ENCODE measurements at places on chromosomes 1 and 21. TPM values are rescaled to one million over a fixed set of nuclear protein-coding genes. Genes with fewer than 3 reads are reported as not detected.

GRCh38 chr1:211318576-211319280, 7.9 kb upstream of the TRAF5 start:
- H3K4me1 ChIP-seq: peaks cover 8% of the 10 kb centered on the region
- no peak overlapping the region for H3K4me3 ChIP-seq
- H3K27ac ChIP-seq: no peak overlapping the region
- peaks cover under 1% of the 10 kb centered on the region for H3K36me3 ChIP-seq
- no peak for DNase-seq

ITGB2 gene
- 0.42 TPM for total RNA-seq

- H3K27me3 ChIP-seq: peaks cover 14% of the 10 kb centered on the region
- H3K27ac ChIP-seq: no peak overlapping the region
- DNase-seq: no peak
- H3K4me1 ChIP-seq: peaks cover 16% of the 10 kb centered on the region
- no peak overlapping the region for H3K4me3 ChIP-seq
These were observed 139.7 kb upstream of the ARHGEF16 start for GRCh38 chr1:3314491-3315381.

DNA sequence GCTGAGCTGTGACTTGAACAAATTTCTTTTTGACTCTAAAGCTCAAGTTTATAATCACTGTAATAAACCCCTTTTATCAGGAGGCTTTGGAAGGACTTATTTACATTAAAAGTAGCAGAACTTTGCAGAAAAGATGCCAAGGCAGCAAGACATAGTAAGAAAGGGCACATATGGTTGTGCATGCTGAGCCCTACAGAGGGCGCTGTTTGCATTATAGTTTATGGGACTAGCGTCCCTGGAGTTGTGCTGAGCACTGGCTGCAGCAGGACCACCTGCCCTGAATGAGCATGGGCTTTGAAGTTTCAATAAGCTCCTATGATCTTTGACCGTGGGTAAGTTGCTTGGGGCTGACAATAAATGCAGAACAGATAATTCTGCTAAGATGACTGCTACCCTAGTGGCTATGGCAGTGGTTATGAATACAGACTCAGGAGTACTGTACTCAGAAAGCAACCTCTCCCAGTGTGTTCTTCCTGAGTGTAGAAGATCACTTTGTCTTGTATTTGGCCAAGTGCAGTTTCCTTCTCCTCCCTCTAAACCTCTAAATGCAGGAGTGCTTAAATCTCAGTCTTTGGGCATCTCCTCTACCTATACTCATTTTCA, 45.4 kb upstream of the USP1 start:
- H3K27me3 ChIP-seq: peaks cover 40% of the 10 kb centered on the region
- H3K4me1 ChIP-seq: no peaks in the 10 kb centered on the region
- peak; percentile 18 for DNase-seq
- no peak overlapping the region for H3K27ac ChIP-seq
- H3K4me3 ChIP-seq: no peak overlapping the region

IFNGR2 gene
- total RNA-seq: 58.1 TPM

C1orf226 gene
- 14.1 TPM for total RNA-seq

DNA sequence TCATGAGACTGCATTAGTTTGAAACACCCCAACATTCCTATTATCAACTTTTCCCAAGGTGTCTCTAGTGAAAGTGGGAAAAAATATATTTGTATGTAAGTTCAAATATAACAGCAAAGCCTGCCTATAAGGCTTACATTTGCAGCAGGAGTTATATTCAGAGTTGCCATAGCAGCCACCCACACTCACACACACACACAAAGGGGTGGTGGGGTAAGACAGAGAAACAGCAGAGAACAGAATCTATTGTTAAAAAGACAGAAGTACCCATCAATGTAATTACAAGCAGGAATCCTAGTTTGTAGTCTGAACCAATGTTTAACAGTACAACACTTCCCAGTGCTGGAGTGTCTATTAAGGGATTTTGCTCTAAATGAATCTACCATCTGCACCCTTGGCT, 55.0 kb downstream of the PLPPR5 start:
- no peak overlapping the region for H3K27ac ChIP-seq
- no peaks in the 10 kb centered on the region for H3K4me1 ChIP-seq
- no peak overlapping the region for H3K4me3 ChIP-seq
- H3K27me3 ChIP-seq: no peaks in the 10 kb centered on the region
- H3K36me3 ChIP-seq: no peaks in the 10 kb centered on the region

OR2T8 gene
- not detected for total RNA-seq

DNA sequence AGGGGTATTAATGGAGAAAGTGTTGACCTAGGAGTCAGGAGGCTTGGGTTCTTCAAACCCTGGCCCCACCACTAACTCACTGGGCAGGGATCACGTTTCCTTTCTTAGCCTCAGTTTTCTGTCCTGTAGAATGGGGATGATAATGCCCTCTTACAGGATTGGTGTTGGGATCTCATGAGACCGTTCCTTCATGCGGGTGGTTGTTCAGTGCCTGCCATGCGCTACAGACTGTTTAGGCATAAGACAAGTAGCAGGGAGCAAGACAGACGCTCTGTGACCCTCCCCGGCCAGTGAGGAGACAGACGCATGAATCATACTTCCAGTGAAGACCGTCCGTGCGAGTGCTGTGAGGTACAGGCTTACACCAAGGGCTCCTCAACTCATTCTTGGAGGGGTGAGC, 81.7 kb downstream of the MAN1C1 start:
- no peaks in the 10 kb centered on the region for H3K4me1 ChIP-seq
- no peak overlapping the region for H3K27ac ChIP-seq
- no peak overlapping the region for H3K4me3 ChIP-seq
- peaks cover 60% of the 10 kb centered on the region for H3K27me3 ChIP-seq
- no peak for DNase-seq

GRCh38 chr1:110487726-110488125, 31.2 kb downstream of the KCNA10 start:
- peaks cover 24% of the 10 kb centered on the region for H3K27me3 ChIP-seq
- peaks cover 11% of the 10 kb centered on the region for H3K4me1 ChIP-seq
- DNase-seq: no peak
- H3K27ac ChIP-seq: peak overlapping the region; percentile 19
- no peaks in the 10 kb centered on the region for H3K36me3 ChIP-seq

DNA sequence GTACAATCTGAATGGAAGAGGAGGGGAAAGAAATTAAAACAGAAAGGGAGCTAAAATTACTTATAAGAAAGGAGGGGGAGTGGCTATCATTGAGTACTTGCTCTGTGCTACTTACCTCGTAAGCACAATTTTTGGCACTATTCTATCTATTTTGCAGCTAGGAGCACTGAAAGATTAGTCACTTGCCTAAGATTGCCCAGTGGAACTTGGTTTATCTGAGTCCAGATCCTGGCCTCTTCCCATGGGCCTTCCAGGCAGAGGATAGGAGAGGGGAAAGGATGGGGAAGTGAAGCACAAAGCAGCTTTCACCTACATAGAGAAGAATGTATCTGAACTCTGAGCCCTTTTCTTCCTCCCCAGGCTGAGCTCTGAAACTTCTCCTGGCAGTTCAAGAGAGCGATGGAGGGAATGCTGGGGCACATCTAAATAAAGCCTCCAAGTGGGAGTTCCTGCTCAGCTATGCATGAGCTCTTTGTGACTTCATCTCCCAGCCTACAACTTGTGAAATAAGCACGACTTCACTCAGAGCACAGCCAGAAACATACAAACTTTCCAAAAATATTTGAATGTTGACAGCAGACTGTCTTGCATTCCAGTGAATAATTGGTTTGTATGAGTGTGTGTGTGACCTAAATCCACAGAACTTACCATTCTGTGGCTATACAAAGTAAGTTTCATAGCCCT, 29.4 kb downstream of the HMGB4 start:
- no peaks in the 10 kb centered on the region for H3K36me3 ChIP-seq
- H3K4me1 ChIP-seq: no peaks in the 10 kb centered on the region
- no peak overlapping the region for H3K27ac ChIP-seq
- no peak for DNase-seq
- no peaks in the 10 kb centered on the region for H3K27me3 ChIP-seq
- no peak overlapping the region for H3K4me3 ChIP-seq

- H3K36me3 ChIP-seq: no peaks in the 10 kb centered on the region
- H3K4me3 ChIP-seq: no peak overlapping the region
- no peaks in the 10 kb centered on the region for H3K27me3 ChIP-seq
- no peak overlapping the region for H3K27ac ChIP-seq
- no peaks in the 10 kb centered on the region for H3K4me1 ChIP-seq
These were observed 3.1 kb downstream of the PTAFR start for GRCh38 chr1:28173151-28173979.

GRCh38 chr1:17635811-17636210, 96.3 kb downstream of the ARHGEF10L start:
- DNase-seq: no peak
- no peaks in the 10 kb centered on the region for H3K4me1 ChIP-seq
- H3K27ac ChIP-seq: no peak overlapping the region
- H3K36me3 ChIP-seq: peaks cover 14% of the 10 kb centered on the region
- H3K27me3 ChIP-seq: no peaks in the 10 kb centered on the region

DNA sequence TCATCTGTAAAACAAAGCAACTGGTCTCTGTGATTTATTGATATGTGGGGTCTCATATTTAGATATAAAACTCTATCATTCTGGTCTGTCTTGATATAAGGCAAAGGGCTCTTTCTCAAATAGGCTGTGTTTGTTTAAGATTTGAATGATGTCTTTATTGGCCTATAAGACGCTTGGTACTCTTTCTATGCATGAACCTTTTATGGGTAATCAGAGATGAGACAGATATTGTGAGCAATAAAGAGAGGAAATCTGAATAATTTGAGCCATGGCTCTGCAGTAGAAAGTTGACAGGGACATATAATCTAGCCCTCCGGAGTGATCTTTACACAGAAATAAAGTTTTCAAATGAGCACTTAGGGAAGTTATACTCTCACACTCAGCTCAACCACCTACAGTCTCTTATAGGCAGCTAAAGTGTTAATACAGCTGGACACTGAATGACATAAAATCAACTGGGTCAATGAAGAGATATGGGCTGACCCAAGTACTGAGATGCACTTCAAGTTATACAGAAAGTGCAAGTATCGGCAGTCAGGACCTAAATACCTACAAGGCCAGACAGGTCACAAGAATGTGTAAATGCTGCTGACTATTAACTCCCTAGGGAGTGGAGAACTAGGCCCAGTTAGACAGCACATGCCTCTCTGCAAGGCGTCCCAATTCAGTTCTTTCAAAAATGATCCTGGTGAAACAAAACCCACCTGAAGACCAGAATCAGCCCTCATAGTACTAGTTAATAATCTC, 111.0 kb downstream of the PTPN14 start:
- DNase-seq: no peak
- H3K36me3 ChIP-seq: peaks cover 6% of the 10 kb centered on the region
- peak overlapping the region; percentile 67 for H3K27ac ChIP-seq
- peaks cover 66% of the 10 kb centered on the region for H3K4me1 ChIP-seq
